ENCODE measurements at places on chromosomes 6 and 20.
A peak's percentile ranks its signal among the peaks of the same experiment; 100 is the strongest.

DNA sequence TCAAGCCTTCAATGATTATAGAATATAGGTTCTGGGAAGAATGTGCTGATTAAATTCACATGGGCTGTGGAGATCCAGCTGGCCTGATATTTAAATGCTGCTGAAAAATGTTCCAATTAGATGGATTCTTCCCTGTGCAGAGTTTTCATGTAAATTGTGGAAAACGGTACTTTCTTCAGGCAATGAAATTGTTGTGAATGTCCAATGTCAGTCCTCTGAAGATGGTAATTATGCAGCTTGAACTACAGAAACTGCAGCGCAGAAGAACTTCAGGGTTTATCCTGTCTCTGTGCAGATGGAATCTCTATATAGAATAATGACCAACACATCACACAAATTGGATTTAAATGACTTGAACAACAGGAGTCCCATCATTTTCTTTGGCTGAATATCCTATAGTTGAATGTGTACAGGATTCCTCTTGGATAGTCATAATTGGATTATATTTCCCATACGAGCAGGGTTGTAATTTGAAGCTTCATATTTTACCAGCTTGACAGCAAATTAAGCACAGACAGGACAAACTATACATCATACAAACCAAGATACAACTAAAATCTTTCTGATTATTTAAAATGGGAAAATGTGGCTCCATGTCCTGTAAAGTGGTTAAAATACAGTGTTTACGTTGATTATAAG lies 82.3 kb downstream of the CAP2 start:
- peak; percentile 6 for DNase-seq

DNA sequence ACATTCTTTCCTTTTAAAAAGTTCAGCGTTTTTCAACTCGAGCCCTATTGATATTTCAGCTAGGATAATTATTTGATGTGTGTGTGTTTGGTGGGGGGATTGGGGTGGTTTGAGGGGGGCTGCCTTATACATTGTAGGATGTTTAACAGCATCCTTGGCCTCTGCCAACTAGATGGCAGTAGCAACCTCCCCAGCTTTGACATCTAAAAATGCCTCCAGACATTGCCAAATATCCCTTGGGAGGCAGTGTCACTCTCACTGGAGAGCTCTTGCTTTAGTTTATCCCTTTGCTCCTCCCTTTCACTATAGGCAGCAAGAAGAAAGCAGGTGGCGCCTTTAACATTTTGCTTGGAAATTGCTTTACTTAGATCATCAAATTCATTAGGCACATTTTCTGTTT lies 14.6 kb upstream of the TP53TG5 start:
- DNase-seq = no peak

- DNase-seq = peak; percentile 69
Measured at GRCh38 chr20:62360854-62361798, 6.0 kb downstream of the LAMA5 start.

DNA sequence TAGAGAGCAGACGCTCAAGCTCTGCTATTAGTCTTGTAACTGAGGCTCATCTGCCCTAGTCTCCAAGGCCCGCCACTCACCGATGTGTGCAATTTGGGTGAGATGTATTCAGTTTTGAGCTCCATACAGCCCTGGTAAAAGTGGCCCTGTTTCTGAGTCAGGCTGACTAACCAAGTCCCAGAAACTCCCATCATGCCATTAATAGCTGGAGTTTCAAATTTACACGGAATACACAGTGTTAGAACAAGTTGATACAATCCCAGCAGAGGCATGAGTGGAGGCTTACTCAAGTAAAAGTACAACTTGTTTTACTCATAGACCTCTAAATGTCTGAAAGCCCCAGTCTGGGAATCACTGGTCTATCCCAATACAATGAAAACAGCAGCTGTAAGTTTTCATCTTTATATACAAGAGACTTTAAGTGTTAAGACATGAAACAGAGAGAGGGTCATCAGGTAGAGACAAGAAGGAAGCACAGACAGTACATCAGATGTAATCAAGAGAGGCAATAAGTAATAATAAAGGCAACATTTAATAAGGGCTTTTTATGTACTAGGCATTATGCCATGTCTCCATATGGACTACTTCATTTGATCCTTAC lies 42.4 kb downstream of the RTN4IP1 start:
- DNase-seq = no peak

DNA sequence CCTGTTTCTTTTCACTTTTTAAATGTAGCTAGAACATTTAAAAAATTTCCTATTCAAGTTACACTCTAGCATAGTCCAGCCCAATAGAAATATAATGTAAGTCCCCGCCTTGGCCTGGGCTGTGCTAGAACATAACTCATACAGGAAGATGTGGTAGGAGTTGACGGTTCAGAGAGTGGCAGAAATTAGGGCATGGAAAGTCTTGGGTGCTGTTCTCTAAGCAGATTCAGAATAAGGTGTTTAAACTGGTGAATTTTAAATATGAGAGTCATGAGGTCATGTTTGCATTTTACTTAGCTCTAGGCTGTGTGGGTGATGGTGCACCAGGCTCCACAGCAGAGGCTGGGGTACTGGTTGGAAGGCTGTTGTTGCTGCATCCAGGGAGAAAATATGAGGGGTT lies 256.5 kb downstream of the FARS2 start:
- no peak for DNase-seq

GRCh38 chr6:26439151-26440125 lies 866 bp upstream of the BTN3A3 start:
- no peak for DNase-seq

- no peak for DNase-seq
Measured at GRCh38 chr6:150620244-150620643, 20.6 kb downstream of the PLEKHG1 start.

GRCh38 chr6:111736005-111736608 lies 130.4 kb upstream of the TRAF3IP2 start:
- no peak for DNase-seq

DNA sequence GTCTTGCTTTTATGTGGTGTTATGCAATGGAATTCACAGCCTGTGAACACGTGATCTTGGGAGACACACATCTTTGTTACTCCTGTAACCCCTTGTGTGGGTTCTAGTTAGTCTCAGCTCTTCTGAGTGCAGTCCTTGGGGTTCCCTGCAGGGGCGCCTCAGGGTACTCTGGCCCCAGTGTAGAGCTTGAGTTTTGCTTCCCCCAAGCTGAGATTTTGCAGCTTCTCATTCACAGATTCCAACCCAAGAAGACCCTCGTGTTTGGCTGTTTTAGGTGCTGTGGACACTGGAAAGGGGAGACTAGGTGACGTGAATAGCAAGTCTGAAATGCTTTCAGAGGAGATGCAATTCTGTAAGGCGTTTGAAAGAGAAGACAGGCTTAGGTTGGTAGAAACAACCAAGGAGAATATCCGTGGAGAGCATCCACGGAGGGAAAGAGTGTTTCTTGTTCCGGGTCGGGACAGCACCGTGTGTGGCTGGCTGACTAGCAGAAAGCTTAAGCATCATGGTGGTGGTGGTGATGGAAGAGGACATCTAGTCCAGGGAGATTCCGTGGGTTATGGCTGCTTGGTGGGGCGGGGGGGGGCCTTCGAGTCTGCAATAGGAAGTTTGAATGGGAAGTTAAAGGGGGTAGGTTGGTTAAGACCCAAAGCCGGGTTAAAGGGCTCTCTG lies 30.1 kb downstream of the DUSP22 start:
- DNase-seq = no peak

GRCh38 chr6:3561725-3562124 lies 104.9 kb upstream of the SLC22A23 start:
- DNase-seq = no peak

DNA sequence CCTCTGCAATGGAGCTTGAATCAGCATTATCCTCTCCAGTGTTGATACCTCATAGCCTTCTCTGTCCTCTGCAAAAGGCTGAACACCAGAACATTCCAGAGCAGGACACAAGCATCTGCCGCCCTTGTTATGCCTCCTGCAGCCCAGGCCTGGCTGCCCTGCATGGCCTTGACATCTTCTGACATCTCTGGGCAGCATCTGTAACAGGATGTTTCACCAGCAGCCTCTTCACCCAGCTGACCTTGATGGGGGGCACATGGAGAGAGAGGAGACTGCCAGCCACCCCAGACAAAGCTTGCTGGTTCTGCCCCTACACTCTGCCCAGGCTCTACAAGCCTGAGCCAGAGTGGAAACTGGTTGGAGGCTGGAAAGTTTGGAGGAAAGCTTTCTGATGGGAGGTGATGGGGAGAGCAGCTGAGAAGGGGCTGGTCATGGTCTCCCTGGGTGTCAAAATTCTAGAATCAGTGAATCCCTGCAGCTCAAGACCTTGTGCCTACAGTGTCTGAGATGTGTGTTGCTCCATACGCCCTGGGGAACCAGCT lies 145.1 kb downstream of the MRPL14 start:
- DNase-seq = peak; percentile 27

GRCh38 chr6:133632206-133632605 lies 256.7 kb upstream of the TCF21 start:
- DNase-seq = peak; percentile 80

DNA sequence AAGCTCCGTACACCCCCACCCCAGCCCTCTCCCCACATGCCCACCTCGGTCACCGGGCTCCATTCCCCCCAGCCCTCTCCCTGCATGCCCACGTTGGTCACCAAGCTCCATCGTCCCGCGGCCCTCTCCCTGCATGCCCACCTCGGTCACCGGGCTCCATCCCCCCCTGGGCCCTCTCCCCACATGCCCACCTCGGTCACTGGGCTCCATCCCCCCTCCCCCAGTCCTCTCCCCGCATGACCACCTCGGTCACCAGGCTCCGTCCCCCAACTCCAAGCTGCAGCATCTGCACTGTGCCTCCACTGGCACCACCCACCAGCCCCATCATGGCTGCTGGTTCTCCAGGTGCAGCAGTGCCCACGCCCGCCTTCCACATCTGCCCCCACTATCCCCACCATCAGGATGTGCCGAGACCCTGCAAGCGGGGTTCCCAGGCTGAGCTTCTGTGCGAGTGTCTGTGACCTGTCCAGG lies 16.8 kb downstream of the TAF4 start:
- no peak for DNase-seq

DNA sequence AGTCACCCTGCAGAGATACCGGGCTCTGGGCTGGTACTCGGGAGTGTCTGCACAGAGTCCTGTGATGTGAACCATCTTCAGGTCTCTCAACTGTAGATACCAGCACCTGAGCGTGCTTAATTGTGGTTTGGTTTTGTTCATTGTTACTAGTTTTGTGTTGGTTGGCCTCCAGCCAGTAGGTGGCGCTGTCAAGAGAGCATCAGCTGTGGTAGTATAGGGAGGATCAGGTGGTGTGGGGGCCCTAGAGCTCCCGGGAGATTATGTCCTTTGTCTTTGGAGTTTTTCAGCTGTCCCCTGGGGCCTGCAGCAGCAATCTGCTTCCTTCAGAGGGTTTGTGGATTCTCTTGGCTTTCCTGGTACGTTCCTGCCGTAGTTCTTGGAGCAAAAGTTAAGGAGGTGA lies 67.9 kb downstream of the CDYL start:
- no peak for DNase-seq

DNA sequence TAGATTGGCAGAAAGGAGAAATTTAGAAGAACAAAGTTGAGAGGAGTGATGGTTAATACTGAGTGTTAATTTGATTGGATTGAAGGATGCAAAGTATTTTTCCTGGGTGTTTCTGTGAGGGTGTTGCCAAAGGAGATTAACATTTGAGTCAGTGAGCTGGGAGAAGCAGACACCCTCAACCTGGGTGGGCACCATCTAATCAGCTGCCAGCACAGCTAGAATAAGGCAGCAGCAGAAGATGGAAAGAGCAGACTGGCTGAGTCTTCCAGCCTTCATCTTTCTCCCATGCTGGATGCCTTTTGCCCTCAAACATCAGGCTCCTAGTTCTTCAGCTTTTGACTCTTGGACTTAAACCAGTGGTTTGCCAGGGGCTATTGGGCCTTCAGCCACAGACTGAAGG lies 437.7 kb upstream of the AGPAT4 start:
- DNase-seq = no peak

- no peak for DNase-seq
Measured at GRCh38 chr6:170294298-170294730, 3.4 kb upstream of the DLL1 start.

GRCh38 chr20:21092806-21093205 lies 13.4 kb downstream of the LINC00237 start:
- DNase-seq = no peak

GRCh38 chr6:91376686-91377085 lies 789.8 kb upstream of the MAP3K7 start:
- DNase-seq = no peak

DNA sequence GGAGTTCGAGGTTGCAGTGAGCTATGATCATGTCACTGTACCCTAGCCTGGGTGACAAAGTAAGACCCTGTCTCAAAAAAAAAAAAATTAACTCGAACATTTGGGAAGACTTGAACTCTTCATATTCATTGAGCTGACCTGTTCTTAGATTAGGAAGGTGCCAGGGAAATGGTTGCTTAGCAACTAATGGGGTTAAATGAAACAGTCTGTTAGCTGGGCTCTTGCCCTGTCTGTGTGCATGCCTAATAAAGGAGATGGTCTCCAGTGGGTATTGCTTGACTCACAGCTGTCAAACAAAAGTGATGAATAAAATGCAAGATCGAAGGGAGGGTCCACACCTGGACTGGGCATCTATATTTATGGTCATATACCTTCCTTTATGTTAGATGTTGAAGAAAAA lies 101.8 kb downstream of the KLHL32 start:
- no peak for DNase-seq

- DNase-seq = no peak
Measured at GRCh38 chr6:130129762-130130246, 92.9 kb downstream of the SAMD3 start.

- no peak for DNase-seq
Measured at GRCh38 chr6:1622220-1622850, 12.6 kb downstream of the FOXC1 start.

DNA sequence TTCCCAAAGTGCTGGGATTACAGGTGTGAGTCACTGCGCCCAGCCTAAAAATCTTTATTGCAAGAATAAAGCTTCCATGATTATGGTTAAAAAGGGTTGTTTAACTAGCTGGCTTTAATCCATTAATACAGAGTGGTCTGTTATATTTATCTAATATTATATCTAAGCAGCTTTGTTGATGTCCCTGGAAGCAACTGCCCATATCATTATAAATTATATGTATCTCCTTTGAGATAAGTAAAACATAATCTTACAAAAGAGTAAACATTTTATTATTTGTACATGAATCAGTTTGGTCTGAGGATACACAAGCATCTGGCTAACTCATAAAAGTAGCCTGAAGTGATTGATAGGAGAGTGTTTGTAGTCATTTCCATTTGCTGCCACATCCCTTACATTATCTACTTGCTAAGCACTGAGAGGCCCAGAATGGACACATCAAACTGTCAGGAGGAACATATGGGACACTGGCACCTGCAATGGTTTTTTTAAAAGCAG lies 46.9 kb downstream of the TRAF3IP2 start:
- DNase-seq = no peak

- no peak for DNase-seq
Measured at GRCh38 chr6:168043848-168044415, 35.1 kb downstream of the FRMD1 start.

GRCh38 chr6:40695750-40696415 lies 108.7 kb upstream of the LRFN2 start:
- DNase-seq = no peak

- peak; percentile 7 for DNase-seq
Measured at GRCh38 chr20:57851796-57852195, 142.0 kb upstream of the PMEPA1 start.
